ENCODE measurements at places on chromosomes 4 and X.

- no peak for DNase-seq
Measured at GRCh38 chr4:39330353-39330752, 35.8 kb downstream of the RFC1 start.

DNA sequence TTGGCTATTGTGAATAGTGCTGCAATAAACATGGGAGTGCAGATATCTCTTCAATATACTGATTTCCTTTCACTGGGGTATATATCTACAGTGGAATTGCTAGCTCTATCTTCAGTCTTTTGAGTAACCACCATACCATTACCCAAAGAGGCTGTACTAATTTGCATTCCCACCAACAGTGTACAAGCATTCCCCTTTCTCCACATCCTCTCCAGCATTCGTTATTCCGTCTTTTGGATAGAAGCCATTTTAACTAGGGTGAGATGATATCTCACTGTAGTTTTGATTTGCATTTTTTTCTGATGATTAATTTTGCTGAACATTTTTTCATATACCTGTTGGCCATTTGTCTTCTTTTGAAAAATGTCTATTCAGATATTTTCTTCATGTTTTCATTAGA lies 110.3 kb downstream of the PRDM5 start:
- DNase-seq = no peak

GRCh38 chr4:164828955-164829354 lies 48.0 kb upstream of the APELA start:
- no peak for DNase-seq

DNA sequence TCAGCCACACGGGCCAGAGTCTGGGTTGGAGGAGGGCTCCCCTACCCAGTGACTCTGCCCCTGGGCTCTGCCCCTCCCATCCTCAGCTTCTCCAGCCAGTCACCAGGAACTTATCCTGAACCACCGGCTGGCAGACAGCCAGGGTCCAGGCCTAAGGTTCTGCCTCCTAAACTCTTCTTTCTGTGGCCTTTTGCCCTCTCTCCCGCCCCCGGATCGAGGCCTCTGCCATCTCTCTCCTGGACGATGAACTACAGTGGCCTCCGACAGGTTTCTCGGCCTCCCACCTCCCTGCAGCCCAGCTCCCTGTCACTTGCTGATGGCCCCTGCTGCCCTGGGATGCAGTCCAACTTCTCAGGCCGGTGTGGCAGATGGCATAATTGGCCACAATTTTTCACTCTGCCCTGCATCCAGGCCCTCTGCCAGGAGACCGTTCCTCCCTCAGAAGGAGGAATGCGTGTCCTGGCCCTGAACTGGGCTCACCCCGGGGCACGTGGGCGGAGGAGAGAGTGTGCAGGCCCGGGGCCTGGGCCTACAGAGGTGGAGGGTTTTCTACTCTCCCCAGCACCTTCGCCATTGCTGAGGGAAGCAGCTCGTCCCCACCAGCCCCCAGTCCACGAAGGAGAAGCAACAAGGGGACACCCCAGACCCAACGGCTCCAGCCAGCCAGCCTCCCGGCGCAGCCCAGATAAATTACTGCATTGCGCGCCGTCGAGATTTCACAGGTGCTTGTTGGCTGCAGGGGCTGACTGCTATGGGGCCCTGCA lies 81.9 kb upstream of the LRPAP1 start:
- DNase-seq = no peak

DNA sequence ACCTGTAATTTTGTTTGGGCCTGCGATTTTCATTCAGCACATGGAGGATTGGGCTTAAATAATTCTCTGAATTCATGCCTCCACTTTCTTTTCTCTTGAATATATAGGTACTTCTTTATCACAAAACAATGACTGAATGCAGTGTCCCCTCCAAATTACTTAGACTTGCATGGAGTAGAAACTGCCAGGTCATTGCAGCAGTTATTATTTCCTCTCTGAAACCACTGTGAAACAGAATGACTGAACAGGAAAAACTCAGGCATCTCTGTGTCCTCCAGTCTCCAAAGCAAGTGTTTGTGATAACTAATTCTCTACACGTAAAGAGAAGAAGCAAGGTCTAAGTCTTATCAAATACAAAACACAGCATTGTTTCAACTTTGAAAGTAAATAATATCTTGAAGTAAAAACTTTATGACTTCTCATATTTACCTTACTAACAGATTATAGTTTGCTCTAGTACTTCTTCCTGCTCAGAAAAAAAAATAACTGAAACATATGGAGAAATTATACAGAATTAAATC lies 144.5 kb upstream of the DIAPH2 start:
- no peak for DNase-seq

DNA sequence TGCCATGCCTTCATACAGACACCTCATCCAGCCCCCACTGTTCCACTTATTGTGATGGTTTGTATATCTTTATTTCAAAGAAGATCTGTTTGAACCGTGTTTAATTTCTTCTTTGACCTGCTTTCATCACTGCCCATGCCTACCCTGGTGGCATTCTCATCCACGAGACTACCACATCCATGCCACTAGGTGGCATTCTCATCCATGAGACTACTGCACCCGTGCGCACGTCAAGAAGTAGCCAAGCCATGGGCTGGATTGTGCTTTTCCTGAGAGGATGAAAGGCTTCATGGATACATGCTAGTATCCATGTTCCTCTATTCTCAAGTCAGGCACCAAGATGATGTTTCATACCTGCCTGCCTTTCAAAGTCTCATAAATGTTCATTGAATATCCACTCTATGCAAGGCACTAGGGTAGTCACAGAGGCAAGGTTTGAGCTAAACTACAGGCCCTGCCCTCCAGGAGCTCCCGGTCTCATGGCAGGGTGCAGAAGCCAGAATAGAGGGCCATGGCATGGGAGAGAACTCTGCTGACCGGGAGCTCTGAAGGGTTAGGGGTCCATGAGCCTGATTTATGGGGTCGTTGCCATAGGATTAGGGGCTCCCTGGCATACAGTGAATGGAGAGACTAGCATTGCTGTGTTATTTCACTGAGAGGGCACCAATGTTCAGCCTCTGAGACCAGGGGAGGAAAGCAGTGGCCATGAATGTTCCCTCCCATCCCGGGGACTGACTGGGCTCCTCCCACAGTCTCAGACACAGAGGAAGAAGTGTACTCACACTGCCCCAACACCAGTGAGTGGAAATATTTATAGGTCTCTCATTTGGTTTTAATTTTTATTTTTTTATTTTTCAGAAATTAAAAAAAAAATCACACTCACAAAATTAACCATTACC lies 24.8 kb upstream of the EOLA2 start:
- peak; percentile 13 for DNase-seq

DNA sequence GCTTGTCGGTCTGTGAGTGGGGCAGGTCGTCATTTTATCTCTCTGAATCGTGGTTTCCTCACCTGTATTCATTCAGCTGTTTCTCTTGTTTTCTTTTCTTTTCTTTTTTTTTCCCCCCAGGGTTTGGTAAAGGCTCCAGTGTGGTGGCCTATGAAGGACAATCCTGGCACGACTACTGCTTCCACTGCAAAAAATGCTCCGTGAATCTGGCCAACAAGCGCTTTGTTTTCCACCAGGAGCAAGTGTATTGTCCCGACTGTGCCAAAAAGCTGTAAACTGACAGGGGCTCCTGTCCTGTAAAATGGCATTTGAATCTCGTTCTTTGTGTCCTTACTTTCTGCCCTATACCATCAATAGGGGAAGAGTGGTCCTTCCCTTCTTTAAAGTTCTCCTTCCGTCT lies 41.4 kb downstream of the MAP7D3 start:
- no peak for DNase-seq

DNA sequence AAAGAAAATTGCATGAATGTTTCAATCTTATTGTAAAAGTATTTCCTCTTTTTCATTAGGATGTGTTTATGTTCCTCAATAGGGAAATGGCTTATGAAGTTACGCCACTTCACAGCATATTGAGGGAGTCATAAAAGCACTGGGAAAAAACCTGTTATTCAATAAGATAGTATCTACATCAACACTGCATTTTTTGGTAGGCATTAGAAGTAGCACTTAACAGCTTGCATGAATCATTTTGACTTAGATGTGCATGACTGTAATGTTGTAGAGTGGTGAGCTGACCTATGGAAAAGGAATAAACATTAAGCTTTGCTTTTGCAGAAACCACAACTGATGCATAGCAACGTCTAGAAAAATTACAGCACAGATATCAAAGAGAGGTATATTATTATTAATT lies 111.2 kb upstream of the GRXCR1 start:
- DNase-seq = no peak

GRCh38 chr4:64559571-64559970 lies 150.3 kb upstream of the TECRL start:
- DNase-seq = no peak

DNA sequence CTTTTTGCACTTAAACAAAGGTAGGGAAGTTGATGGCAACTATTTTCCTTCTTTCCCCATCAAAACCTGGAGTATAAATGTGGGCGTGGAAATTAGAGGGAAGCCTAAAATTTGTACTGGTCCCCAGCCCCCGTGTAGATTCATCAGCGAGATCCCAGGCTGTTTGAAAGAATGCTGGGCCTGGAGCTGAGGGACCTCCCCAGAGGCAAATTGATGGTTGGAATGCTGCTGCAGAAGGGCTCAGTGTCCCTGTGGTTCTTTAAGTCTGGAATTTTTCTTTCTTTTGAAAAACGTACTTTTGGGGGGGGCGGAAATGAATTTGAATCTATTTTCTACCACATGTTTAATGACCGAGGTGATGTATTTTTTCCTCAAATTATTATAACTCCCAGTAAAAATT lies 197.2 kb downstream of the CBR4 start:
- DNase-seq = no peak

DNA sequence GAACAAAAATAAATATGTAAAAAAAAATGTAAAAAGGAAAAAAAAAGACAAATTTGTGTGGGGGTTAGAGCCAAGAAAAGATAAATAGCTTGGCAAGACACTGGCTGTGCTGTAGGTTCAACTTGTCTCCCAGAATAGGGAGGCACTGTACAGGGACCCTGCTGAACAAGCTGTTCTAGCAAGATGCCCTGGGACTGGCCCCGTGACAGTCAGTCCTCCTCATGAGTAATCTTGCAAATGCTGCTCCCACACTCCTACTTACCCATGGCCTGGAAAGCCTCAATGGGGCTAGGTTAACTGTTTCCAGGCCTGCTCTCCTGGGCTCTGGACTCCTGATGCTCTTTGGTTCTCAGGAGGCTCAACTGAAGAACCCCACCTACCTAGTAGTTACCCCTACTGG lies 106.8 kb downstream of the ATG4A start:
- DNase-seq = no peak

GRCh38 chrX:119194621-119195020 lies 41.5 kb upstream of the PGRMC1 start:
- no peak for DNase-seq

DNA sequence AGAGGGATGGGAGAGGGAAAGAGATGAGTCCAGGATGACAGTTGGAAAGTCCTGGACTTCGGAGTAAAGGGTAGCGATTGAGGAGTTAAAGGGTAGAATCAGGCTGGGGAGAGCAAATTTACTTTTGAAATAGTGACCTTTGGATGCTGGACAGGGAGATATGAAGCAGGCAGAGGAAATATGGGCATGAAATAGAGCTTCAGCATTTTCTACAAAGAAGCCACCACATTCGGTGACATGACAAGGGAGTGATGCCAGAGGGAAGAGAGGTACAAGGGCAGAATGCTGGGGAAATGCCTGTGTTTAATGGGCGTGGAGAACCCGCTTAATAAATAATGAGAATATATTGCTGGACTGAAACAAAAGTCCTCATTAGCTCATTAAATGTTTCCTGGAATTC lies 92.7 kb downstream of the TBL1X start:
- DNase-seq = no peak

DNA sequence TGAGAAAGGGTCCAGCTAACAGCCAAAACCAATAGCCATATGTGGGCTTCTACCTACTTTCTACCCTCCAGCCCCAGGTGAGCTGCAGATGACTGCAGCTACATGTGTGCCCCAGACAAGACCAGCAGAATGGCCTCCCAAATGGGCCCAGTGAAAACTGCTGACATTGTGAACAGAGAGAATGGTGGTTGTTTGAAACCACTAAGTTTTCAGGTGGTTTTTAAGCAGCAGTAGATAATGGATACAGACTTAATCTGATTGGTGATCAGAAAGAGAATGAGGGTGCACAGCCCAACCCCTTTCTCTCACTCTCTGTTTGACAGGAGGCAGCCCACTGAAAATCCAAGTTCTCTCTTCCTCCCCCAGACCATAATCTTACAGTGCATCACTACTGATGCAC lies 42.5 kb upstream of the BBS12 start:
- no peak for DNase-seq

GRCh38 chr4:23828779-23829178 lies 61.1 kb downstream of the PPARGC1A start:
- no peak for DNase-seq

DNA sequence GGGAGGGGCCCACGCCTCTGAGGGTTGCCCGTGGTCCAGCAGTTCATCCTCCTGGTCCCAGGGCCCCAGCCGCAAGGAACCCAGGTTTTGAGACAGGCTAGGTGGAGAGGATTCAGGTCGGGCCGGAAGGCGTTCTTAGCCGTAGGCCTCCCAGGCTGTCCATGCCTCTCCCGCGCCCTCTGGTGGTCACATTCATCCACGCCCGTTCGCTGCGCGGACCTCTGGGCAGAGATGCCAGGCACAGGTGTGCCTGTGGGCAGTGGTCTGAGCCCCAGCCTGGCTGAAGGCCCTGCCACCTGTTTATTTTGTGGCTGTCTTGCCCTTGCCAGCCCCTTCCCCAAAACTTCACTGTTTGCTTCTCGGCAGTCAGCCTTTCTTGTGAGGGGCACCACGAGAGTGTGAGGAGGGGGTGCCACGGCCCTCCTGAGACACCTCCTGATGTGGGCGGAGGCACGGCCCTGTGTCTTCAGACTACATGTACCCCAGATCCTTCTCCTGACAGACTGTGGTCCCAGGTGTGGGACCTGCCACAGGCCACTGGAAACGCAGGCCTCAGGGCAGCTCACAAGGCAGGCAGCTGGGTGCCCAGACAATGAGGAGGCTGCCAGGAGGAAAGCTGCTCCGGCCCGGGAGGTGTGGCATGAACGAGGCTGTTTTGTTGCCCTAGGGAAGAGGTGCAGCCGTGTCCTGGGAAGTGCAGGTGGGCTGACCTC lies 5.0 kb downstream of the UVSSA start:
- peak; percentile 71 for DNase-seq

DNA sequence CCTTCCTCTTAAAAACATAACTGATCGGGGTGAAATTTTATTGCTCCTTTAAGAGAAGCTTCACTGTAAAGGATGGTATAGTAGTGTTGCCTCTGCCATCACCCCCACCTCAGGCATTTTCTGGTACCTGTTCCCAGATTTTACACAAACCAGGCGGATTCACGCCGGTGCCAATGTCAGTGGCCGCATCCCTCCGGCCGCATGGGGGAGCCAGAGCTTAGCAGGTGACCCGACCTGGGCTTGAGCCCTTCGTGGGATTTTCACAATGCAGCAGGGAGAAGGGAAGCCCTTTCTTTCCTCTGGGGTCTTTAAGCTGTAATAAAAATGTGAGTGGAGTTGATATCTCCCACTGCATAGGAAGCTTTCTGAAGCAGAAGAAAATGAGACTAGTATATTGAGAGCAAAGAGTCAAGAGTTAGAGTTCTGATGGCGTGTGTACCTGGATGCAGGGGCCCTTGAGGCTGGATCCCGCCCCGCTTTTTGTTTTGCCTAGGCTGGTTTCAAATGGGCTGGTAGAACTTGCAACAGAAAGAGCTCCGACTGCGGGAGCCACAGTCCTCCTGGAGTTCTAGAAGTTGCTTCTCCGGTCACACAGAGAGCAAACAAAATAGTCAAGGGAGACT lies 59.4 kb downstream of the POLR2B start:
- DNase-seq = peak; percentile 50

GRCh38 chr4:15161439-15161838 lies 159.2 kb downstream of the CPEB2 start:
- DNase-seq = no peak
